ENCODE measurements at places on chromosomes 7 and 10.

GRCh38 chr10:7400068-7400715, 10.6 kb downstream of the SFMBT2 start:
- H3K4me1 ChIP-seq = no peaks in the 10 kb centered on the region
- no peaks in the 10 kb centered on the region for H3K27me3 ChIP-seq
- H3K36me3 ChIP-seq = no peaks in the 10 kb centered on the region
- H3K27ac ChIP-seq = no peak overlapping the region
- DNase-seq = no peak
- H3K4me3 ChIP-seq = no peak overlapping the region

GRCh38 chr10:13724484-13724883, 137.7 kb downstream of the PRPF18 start:
- no peaks in the 10 kb centered on the region for H3K36me3 ChIP-seq
- no peak overlapping the region for H3K4me3 ChIP-seq
- no peaks in the 10 kb centered on the region for H3K27me3 ChIP-seq
- no peak for DNase-seq
- peaks cover 7% of the 10 kb centered on the region for H3K4me1 ChIP-seq
- no peak overlapping the region for H3K27ac ChIP-seq

DNA sequence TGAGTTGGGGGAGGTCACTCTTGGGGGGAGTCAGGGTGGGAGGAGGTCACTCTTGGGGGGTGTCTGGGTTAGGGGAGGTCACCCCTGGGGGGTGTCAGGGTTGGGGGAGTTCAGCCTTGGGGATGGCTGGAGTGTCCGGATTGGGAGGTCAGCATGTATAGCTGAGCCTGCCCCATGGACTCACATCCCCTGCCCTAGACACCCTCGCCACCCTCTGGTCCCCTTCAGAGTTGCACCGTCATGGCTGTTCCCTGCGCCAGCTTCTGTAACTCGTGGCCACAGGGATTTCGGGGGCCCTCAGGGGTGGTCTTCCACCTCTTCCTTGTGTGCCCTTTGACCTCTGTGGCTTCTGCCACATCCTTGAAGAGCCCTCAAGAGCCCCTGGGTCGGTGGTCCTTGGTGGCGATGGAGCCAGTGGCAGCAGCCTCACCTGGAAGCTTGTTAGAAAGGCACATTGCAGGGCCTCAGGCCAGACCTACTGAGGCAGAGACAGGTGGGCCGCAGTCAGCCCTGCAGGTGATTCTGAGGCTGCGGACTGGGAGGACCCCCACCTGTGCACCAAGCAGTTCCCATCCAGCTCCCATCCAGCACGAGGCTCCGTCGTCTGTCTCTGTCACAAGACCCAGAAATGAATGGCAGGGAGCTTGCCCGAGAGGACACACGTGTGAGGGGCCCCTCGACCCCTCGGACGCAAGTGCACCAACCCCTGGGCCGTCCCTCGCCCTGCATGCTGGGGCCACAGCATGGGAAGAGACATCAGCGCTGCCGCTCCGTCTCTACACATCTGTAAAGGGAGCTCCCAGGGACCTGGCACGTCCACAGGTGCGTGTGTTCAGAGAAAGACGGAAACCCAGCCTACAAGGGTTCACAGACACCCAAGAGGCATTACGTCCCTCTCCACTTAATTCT, 44.7 kb upstream of the SUN1 start:
- no peaks in the 10 kb centered on the region for H3K4me1 ChIP-seq
- no peaks in the 10 kb centered on the region for H3K27me3 ChIP-seq
- peaks cover 23% of the 10 kb centered on the region for H3K36me3 ChIP-seq
- no peak for DNase-seq

GRCh38 chr7:75989500-75990388, 4.7 kb downstream of the TMEM120A start:
- peaks cover 32% of the 10 kb centered on the region for H3K36me3 ChIP-seq
- H3K4me1 ChIP-seq = peaks cover 8% of the 10 kb centered on the region
- DNase-seq = peak; percentile 60
- H3K27me3 ChIP-seq = no peaks in the 10 kb centered on the region
- no peak overlapping the region for H3K4me3 ChIP-seq
- no peak overlapping the region for H3K27ac ChIP-seq

- no peak for DNase-seq
- H3K36me3 ChIP-seq = peaks cover 30% of the 10 kb centered on the region
- no peaks in the 10 kb centered on the region for H3K4me1 ChIP-seq
- no peak overlapping the region for H3K4me3 ChIP-seq
- H3K27me3 ChIP-seq = no peaks in the 10 kb centered on the region
- H3K27ac ChIP-seq = no peak overlapping the region
These were observed 19.3 kb downstream of the STK17A start for GRCh38 chr7:43602256-43602655.

All from upper lobe of right lung (tissue), 1 donor.